Left kidney (tissue), 8 donors: ENCODE measurements at places on chromosomes 6 and 20. TPM values are rescaled to one million over a fixed set of nuclear protein-coding genes. Genes with fewer than 3 reads are reported as not detected.

CITED2 gene
- polyA plus RNA-seq, result 142 TPM

RRAGD gene
- 34.7 TPM for polyA plus RNA-seq

UST gene
- 11.5 TPM for polyA plus RNA-seq

PYGB gene
- 47.0 TPM for polyA plus RNA-seq

ARMH2 gene
- not detected for polyA plus RNA-seq

LINC00237 gene
- not detected for polyA plus RNA-seq

MOCS3 gene
- 4.7 TPM for polyA plus RNA-seq

PM20D2 gene
- 38.1 TPM for polyA plus RNA-seq

CD83 gene
- 12.6 TPM for polyA plus RNA-seq

PNPLA1 gene
- 2.5 TPM for polyA plus RNA-seq

HLA-DRB1 gene
- polyA plus RNA-seq, result 16.1 TPM

PRICKLE4 gene
- polyA plus RNA-seq, result 6.8 TPM

SGK2 gene
- polyA plus RNA-seq, result 73.0 TPM

SLC17A1 gene
- polyA plus RNA-seq, result 33.9 TPM

MCHR2 gene
- polyA plus RNA-seq, result not detected

TMEM244 gene
- not detected for polyA plus RNA-seq

IL20RA gene
- polyA plus RNA-seq, result 2.1 TPM

JPH2 gene
- 1.4 TPM for polyA plus RNA-seq

TGM3 gene
- polyA plus RNA-seq, result 0.43 TPM

PLAGL1 gene
- 124 TPM for polyA plus RNA-seq

SMOC2 gene
- polyA plus RNA-seq, result 20.5 TPM

CDSN gene
- not detected for polyA plus RNA-seq

SNAP25 gene
- polyA plus RNA-seq, result 8.4 TPM

TRIM31 gene
- not detected for polyA plus RNA-seq

PPIL1 gene
- polyA plus RNA-seq, result 51.2 TPM

RAB32 gene
- polyA plus RNA-seq, result 25.4 TPM

FAM50B gene
- polyA plus RNA-seq, result 9.3 TPM

C6orf141 gene
- polyA plus RNA-seq, result 2.0 TPM

CRYBG1 gene
- 32.4 TPM for polyA plus RNA-seq

MAK gene
- 3.3 TPM for polyA plus RNA-seq
